Keratinocyte (primary cell): ENCODE measurements at places on chromosomes 2 and 18.

DNA sequence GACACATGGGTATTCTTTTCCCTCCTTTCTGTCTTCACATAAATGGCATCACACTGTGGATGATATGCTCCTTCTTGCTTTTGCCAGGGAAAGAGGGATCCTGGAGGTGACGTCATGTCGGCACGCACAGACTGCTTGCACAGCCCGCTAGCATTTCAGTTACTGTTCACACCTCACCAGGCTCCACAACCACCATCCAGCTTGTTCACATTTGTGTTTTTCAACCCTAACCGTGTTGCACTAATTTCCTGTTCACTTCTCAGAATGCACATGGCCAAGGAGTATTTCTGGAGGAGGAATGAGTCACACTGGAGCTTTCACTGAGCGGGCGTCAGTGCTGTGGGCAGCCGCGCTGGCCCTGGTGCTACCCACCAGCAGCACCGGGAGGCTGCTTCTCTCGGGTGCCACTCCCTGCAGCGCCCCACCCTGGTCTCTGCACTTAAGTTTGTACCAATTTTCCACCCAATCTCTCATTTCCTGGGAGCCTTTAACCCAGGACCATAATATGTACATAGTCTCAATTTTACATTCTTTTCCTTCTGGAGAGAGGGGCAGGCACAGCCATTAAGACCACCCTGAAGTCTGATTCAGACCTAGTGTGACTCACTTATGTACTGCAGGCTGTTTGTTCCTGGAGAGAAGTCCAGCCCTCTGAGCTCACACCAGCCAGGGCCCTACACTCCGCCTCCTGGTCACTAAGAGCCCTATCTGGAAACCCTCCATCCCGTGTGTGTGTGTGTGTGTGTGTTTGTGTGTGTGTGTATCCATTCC lies 65.1 kb downstream of the MBP start:
- DNase-seq, result no peak

GRCh38 chr18:48374423-48375149 lies 34.6 kb downstream of the ZBTB7C start:
- no peak for DNase-seq

- no peak for DNase-seq
These were observed 162.4 kb downstream of the DSEL start for GRCh38 chr18:67354091-67354490.

GRCh38 chr2:11659115-11659475 lies 10.9 kb downstream of the NTSR2 start:
- DNase-seq, result no peak

DNA sequence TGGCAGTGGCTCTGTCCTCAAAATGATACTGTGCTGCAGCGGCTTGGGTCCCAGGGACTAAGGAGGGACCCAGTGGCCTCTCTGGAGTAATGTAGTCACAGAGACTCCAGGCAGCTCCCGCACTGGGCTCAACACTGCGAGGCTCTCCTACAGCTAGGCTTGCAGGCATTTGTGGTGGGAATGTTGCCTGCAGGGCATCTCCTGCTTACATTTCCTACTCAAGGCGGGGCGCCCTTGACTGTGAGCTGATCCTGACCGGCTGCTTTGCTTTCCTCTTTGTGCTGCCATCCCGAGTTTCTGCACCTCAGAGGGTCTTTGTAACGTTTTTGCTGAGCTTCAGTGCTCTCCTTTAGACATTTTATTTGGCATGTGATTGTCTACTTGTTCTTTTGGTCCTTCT lies 177.4 kb upstream of the FN1 start:
- no peak for DNase-seq

DNA sequence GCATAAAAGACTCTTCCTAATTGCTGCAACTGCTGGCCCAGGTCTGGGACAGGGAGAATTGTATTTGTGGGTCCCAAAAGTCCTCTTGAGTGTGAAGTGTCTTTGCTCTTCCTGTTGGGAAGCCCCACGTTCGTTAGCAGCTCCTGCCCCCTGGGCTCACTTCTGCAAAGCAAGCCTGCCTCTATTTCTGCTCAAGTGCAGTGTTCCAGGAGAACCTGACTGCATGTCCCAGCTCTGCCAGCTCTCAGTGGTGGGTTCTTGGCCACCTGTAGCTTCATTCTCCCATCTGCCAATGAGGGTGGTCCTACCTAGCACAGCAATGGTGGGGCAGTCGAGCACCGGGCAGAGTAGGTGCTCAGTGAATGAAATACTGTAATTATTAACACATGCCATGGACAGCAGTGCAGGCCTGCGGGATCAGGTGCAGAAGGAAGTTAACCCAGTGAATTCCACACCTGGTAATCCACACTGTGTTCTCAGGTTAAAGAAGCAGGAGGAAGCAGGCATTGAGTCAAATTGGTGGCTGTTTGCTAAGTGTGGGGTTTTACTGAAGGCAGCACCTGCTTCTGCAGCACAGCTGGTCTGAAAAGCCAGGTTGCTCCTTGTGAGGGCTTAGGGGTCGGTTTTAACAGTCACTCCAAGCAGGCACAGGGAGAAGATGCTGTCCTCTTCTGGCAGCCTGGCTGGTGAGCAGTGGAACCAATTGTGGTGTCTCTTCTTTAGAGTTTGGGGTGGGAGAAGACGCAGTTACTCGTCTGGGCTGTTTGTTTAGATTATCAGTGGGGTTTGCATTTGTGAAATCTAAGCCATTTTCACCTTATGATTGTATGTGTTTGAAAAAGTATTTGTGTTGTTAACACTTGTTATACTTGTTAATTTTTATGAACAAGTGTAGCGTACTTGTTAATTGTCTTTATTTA lies 54.3 kb downstream of the DGKD start:
- no peak for DNase-seq

GRCh38 chr2:53473236-53473635 lies 294.4 kb upstream of the CHAC2 start:
- no peak for DNase-seq

DNA sequence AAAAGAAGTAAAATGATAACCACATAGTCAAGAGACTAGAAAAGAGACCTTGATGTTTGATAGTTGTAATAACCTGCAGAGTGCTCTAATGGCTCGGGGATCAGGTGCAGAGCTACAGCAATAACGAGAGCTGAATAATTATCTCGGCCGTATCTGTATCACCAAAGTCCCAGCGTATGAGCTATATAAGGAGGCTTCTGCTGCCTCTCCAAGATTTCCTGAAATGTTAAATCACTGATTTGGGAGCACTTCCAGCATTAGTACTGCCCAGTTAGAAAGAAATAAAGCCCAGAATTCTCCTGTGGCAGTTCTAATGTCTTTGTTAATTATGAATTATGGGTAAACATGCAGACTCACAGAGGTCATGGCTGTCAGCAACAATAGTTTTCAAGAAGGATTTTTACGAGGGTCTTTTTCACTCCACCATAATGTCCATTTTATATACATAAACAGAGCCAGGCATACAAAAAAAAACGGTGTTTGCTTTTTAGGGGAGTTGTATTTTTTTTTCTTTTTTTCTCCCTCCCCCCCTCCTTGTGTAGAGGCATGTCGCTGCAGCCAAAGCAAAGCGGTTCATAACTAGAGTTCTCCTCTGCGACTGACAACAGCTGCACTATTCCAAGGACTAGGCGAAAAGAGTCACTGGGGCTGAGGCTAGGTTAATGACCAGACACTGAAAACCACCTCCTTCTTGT lies 168.3 kb upstream of the VRK2 start:
- no peak for DNase-seq
